Activated naive CD4-positive, alpha-beta T cell treated with Interleukin-2 at 50 U/mL for 16 hours (primary cell): ENCODE measurements at places on chromosomes 1 and 21.

GRCh38 chr1:14160781-14161180, 437.7 kb upstream of the KAZN start:
- DNase-seq: no peak

GRCh38 chr1:98121646-98122045, 200.8 kb upstream of the DPYD start:
- DNase-seq: no peak

DNA sequence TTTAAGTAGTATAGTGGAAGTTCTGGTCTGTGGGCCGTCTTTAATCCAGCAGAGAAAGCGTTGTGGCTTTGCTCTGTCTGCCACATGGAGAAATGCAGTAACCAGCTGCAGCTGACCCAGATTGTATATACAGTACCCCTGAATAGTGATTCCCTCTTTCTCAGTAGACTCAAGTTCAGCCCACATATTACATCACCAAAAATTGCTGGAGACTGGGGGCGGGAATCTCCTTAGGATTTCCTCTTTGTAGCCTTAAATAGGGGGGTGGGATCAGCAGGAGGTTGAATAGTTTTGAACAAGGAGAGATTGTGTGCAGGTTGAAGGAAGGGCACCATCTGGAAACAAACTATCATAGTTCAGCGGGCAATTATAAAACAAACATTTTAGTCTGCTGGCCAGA, at the start of gene ANGPTL1:
ANGPTL1 (minus strand) TSS at position 134 of the 400 bp plus-strand sequence. CDS start 5,301 bp downstream, outside the sequence.
- DNase-seq: no peak

DNA sequence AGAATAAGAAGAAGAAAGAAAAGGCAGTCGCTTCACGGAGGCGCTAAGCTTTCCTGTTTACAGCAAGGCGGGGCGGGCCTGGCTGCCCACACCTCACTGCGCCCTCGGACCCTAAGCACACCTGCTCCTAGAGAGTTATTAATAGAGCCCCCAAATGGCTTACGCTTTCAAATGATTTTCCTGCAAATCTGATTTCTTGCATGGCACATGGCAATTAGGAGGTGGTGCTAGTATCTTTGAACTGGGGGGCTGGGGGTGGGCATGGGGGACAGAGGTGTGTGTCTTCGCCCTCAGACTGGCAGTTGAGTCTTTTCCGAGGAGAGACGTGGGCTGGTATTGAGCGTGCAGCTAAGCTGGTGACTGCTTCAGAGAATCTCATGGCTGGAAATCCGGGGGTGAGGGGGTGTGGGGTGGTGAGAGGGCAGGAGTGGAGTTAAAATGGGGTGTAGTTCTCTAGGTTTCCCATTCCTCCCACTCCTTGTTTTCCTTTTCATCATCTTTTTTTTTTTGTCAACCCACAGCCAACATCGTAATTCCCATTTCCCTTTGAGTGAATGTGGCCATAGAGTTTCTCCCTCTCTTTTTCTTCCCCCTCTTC, 1.3 kb downstream of the S1PR1 start:
- peak; percentile 77 for DNase-seq

DNA sequence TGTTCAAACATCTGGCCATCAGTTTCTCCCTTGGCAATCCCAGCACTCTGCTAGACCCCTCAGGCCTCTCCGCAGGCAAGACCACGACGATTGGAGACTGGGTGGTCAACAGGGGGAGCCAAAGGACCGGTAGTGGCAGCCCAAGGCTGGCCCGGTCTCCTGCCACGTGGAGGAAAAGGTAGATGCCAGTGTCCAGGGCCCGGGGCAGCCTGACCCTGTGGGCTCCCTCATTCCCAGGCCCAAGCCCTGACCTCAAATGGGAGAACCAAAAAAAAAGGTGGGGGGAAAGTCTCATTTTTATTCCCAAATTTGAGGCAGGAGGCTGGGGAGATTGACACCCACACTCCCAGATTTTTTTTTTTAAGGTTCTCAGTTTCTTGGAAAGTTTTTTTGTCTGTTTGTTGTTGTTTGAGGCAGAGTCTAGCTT, 24.8 kb downstream of the S100A6 start:
- peak; percentile 83 for DNase-seq
